Activated CD8-positive, alpha-beta T cell treated with anti-CD3 and anti-CD28 coated beads for 36 hours (primary cell): ENCODE measurements at places on chromosomes 2 and 18. TPM values are rescaled to one million over a fixed set of nuclear protein-coding genes. Genes with fewer than 3 reads are reported as not detected.
A peak's percentile ranks its signal among the peaks of the same experiment; 100 is the strongest.

DNA sequence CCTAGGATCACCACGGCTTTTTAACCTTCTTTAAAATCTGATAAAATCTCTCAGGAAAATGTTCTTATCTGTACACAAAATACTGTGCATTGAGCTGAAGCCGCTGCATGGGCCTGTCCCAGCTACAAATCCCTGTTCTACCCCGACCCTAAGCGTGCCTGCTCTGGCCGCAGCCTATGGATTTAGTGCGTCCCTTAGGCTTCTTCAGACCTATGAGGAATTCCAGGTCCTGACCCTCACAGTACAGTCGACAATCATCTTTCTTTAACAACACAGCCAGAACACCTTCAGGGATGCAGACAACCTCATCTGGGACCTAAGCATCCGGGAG lies 477 bp upstream of the WDCP start:
- DNase-seq, result no peak

GRCh38 chr2:223513771-223514455 lies 88.2 kb downstream of the SCG2 start:
- no peak for DNase-seq

GRCh38 chr2:98913916-98914712 lies 21.9 kb downstream of the CRACDL start:
- no peak for DNase-seq

DNA sequence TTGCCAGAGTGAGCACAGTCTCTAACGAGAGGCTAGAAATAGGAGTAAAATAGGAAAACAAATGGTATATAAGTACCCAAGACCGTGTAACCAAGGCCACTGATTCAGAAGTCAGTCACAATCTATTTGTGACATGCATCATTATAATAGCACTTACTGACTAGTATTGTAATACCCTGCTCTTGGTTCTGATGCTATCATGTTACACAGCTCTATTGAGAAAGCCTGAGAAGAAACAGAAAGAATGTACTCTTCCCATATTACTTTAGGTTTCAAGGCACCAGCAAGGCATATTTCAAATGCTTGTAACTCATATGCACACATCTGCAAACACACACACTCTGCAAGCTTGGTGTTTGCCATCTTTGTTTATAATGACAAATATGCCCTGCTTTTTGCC lies 746.4 kb downstream of the SLC4A3 start:
- DNase-seq, result no peak

GRCh38 chr2:33521791-33522281 lies 45.4 kb downstream of the RASGRP3 start:
- DNase-seq, result no peak

DNA sequence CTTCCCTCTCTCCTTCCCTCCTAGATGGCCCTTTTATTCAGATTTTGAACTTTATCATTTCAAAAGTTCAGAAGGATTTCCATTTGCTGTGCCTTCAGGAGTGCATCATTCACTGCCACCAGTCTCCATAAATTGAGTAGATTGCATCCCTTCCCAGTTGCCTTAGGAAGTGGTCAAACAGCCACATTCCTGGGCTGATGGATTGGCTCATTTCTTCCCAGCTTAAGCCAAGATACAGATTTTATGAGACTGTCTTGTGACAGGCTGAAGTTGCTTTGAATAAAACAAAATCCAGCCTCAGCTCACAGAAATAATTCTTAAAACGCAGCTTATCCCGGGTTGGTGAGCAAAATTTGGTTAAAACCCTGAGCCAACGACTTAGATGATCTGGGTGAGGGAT lies 9.8 kb downstream of the NRP2 start:
- no peak for DNase-seq

DNA sequence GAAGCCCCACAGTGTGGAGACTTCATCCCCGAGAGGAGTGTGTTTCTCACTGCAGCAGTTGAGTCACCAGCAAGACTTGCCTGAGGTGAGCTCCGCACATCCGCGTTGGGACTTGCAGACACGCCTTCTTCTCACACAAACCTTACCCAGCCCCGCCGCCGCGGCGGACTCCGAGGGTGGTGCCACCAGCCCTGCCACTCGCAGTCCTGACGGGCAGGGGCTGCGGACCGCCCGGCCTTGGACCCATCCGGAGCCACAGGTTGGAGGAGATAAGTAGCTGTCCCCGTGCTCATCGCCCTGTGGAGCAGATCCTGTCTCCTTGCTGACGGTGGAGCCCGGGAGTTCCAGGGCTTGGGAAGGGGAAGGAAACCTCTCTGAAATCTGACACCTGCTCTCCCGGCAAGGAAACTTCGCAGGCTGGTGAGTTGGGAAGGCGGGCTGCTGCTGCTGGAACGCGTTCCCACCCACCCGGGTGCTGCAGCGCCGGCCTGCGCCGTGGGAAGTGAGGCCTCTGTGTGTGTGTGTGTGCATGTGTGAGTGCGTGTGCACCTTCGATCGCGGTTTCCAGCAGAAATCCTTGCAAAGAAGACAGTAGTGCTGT lies at the start of gene RAB27B:
Gene RAB27B, plus strand, starts transcription at position 197 of the 601 bp plus-strand sequence. CDS start 49,109 bp downstream, outside the sequence.
- DNase-seq, result peak; percentile 78

DNA sequence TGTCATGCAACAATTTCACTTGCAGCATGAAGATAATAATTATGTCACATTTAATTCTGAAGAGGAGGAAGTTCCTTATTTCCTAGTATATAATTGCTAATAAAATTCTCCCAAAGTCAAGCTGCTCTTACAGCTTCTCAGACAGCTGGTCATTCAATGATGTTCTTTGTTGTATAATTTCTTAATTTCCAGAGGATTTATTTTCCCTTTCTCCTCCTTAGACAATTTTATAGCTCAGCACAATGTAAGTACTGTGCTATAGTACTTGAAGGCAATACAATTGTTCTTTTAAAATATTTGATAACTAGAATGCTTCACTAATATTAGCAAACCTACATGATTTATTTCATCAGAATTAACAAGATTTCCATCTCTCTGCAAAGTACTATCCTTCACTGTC lies 73.4 kb downstream of the ROCK1 start:
- no peak for DNase-seq

DNA sequence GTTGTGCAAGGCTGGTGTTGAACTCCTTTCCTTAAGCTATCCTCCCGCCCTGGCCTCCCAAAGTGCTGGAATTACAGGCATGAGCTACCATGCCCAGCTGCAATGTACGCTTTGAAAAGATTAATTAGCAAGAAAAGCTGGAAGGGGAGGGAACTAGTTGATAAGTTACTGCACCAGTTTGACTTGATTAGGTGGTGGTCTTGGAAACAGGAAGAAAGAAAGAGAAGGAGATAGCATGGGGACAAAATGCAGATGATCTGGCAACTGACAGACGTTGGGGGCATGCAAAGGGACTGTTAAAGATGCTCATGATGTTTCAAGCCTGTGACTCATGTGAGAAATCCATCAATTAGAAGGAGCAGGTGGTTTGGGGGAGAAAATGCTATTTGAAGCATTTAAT lies 68.6 kb downstream of the PLEKHM3 start:
- no peak for DNase-seq

GRCh38 chr2:68169308-68169707 lies 11.6 kb downstream of the PNO1 start:
- no peak for DNase-seq

- peak; percentile 57 for DNase-seq
Measured at GRCh38 chr2:205563646-205564045, 118.7 kb upstream of the NRP2 start.

DNA sequence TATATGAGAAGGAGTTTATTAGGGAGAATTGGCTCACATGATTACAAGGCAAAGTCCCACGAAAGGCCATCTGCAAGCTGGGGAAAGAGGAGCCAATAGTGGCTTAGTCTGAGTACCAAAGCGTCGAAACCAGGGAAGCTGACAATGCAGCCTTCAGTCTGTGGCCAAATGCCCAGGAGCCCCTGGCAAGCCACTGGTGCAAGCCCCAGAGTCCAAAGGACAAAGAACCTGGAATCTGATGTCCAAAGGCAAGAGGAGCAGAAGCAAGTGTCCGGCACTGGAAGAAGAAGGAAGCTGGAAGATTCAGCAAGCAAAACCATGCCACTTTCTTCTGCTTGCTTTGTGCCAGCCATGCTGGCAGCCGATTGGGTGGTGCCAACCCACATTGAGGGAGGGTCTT lies 74.3 kb upstream of the NPAS2 start:
- DNase-seq, result no peak

DNA sequence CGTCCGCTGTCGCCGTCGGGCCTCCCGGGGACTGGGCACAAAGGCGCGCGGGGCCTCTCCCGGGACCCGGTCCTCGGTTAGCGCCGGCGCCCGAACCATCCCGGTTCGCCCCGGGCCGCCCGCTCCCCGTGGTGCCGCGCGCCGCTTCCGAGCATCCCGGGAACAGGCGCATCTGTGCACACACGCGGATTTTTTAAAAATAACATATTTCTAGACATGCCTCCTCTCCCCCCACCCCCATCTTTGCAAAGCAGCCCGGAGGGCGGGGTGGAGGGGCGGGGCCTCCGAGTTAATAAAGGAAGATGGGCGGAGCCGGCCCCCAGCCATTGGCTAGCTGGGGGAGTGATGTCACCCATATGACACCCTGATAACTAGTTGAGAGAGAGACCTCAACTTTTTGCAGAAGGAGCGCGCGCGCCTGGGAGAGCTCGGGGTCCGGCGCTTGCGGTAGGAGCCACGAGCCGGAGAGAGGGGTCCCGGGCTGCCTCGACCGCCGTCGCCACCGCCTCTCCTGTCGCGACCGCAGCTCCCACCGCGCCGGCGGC lies at the start of gene SOX11:
Gene SOX11, plus strand, starts transcription at position 400 of the 545 bp plus-strand sequence. CDS start 338 bp downstream, outside the sequence.
- peak; percentile 17 for DNase-seq

DNA sequence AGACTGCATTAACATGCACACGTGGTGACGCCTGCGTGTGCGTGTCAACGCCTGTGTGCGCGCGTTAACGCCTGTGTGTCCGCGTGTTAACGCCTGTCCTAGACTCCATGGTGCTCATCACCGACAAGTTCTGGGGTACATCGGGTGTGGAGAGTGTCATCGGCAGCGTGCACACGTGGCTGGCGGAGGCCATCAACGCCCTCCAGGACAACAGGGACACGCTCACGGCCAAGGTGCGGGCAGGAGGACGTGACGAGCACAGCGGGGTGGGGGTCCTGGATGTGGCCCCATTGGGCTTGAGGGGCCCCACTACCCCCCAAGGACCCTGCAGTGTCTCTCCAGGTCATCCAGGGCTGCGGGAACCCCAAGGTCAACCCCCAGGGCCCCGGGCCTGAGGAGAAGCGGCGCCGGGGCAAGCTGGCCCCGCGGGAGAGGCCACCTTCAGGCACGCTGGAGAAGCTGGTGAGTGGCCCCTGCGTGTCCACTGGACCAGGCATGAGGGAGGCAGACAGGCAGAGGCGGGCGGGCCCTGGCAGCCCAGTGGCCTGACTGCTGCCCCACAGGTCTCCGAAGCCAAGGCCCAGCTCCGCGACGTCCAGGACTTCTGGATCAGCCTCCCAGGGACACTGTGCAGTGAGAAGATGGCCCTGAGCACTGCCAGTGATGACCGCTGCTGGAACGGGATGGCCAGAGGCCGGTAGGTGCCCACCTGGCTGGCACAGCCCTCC lies 29.2 kb downstream of the GPC1 start:
- DNase-seq, result no peak

GRCh38 chr2:160415991-160416390 lies 77.6 kb downstream of the RBMS1 start:
- DNase-seq, result no peak

GRCh38 chr2:14401873-14402272 lies 230.6 kb upstream of the LRATD1 start:
- DNase-seq, result no peak

DNA sequence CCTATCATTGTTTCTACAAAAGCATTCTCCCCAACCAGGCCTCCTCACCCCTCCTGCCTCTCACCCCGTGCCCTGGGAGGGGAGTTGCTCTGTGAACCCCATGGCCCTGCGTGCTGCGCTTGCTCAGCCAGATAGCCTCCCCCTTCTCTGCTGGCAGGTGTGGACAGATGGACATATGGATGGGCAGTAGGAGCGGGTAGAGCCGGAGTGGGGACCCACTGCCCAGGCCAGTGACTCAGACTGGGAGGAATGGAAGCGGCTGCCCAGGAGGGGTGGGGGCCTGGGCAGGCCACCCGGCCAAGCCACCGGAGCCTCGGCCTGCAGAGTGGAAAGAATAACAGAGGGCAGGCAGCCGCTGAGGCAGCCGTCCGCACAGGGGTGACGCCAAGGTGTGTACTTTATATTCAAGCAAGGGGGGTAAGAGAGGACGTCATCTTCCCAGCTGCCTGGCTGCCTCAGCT lies 8.7 kb downstream of the CYP26B1 start:
- DNase-seq, result no peak

DNA sequence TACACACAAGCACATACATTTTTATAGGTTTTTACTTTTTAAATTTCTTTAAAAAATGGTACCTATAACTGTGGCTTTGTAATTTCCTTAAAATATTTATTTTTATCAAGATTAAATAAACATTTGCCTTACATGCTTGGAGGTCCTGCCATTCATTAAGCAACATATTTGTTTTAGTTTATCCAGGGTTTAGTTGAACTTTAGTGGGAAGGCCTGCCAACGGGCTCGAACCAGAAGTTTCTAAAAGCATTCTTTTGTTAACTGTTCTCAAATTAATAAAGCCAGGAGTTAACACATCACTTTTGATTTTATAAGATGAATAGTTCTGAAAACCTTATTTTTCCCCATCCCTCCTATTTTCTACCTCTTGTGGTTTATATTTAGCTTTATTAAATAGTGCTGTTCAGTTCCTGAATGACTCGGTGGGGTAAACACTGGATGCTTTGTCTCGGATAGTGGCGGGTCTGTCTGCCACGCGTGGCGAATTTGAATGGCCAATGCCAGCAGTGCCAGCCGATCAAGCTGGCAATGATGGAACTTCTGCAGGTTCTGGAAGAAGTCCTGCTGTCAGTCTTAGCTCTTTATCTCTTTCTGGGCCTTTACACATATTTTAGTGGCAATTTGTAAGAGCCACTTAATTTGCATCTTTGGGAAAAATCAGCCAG lies 32.2 kb downstream of the SH3YL1 start:
- no peak for DNase-seq

GRCh38 chr18:22391407-22392345 lies 26.0 kb downstream of the CTAGE1 start:
- DNase-seq, result peak; percentile 77

GRCh38 chr2:46200861-46201605 lies 96.2 kb upstream of the EPAS1 start:
- DNase-seq, result no peak

- no peak for DNase-seq
Measured at GRCh38 chr2:171957061-171957460, 34.8 kb downstream of the HAT1 start.

DNA sequence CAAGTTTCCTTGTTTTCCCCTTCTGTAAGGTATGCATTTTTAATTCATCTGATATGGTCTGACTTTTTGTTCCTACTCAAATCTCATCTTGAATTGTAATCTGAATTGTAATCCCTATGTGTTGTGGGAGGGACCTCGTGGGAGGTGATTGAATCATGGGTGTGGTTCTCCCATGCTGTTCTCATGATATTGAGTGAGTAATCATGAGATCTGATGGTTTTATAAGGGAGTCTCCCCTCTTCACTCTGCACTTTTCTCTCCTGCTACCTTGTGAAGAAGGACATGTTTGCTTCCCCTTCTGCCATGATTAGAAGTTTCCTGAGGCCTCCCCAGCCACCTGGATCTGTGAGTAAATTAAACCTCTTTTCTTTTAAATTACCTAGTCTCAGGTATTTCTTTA lies 476.1 kb downstream of the LPIN1 start:
- DNase-seq, result peak; percentile 8

- DNase-seq, result no peak
Measured at GRCh38 chr18:33020877-33021276, 248.1 kb upstream of the KLHL14 start.

Gene DDX18
- total RNA-seq, result 156 TPM

Gene INHA
- total RNA-seq, result not detected

Gene RND3
- not detected for total RNA-seq

Gene G6PC2
- not detected for total RNA-seq

Gene GALNT13
- total RNA-seq, result 0.60 TPM

Gene OSGEPL1
- total RNA-seq, result 16.2 TPM

Gene GCG
- total RNA-seq, result not detected

Gene PDE1A
- total RNA-seq, result not detected

Gene MPP4
- not detected for total RNA-seq

Gene MOCOS
- total RNA-seq, result 0.13 TPM

Gene CXCR2
- total RNA-seq, result 0.22 TPM
